ENCODE measurements at places on chromosomes 2 and 18.

- DNase-seq = no peak
These were observed 90.4 kb upstream of the EML6 start for GRCh38 chr2:54632733-54633692.

GRCh38 chr2:20524412-20525040 lies 77.7 kb downstream of the RHOB start:
- DNase-seq = no peak

GRCh38 chr2:42693688-42694479 lies 70.1 kb downstream of the OXER1 start:
- no peak for DNase-seq

DNA sequence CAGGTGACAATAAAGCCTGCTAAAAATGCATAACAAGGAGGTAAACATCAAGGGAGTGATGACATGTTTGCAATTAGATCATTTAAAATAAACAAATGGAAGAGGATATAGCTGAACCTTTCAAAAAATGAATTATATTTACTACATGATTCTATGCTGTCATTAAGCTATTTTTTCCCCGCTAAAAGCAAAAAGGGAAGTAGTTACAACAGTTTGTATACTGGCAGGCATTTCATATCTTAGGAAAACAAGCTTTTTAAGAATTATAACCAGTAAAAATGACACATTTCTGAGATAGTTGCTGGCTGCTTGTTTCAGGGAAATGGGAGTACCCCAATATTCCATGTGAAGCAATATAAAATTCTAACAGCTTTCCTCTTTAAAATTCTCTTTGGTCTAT lies 89.1 kb upstream of the ITGB6 start:
- DNase-seq = no peak
